Stimulated activated CD8-positive, alpha-beta memory T cell treated with anti-CD3 and anti-CD28 coated beads, Interleukin-4, amount 100 ng/mL, for 1 hour (primary cell): ENCODE measurements at places on chromosomes 4 and X.

- no peak for DNase-seq
These were observed 29.8 kb downstream of the FAM149A start for GRCh38 chr4:186134257-186134656.

- DNase-seq, result no peak
These were observed 617.1 kb upstream of the INTU start for GRCh38 chr4:127015667-127016117.

- no peak for DNase-seq
These were observed 1024.1 kb downstream of the RPA4 start for GRCh38 chrX:97907791-97908190.

GRCh38 chr4:73446336-73446938 lies 10.4 kb downstream of the AFP start:
- DNase-seq, result no peak

DNA sequence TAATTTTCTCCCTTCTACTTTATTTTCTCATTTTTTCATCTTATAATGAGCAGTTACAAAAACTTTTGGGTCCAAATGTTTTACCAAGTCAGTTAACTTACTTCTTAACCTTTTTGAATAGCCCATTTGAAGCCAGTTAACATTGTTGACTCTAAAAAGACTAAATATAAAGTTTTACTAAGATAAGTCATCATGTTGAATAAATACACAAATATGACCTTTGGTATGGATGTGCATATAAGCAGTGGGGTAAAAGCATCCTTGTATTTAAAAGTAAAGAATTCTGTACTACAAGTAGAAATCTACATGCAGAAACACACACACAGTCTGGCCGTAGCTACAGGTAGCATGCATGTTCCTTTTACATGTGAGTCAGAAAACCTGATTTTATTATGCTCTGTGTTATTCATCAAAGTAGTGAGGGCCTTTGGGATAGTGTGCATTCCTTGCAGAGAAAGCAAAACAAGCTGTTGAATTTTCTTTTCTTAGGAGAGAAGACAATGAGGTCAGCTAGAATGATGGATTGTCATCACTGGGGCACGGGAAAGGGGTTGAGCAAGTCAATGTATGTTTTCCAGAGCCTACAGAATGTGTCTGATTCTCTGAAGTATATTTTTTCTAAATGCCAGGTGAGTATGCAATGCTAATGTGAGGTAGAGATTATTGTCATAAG lies 533.2 kb upstream of the AGA start:
- DNase-seq, result no peak

GRCh38 chrX:46912603-46913491 lies 626 bp downstream of the JADE3 start:
- no peak for DNase-seq

DNA sequence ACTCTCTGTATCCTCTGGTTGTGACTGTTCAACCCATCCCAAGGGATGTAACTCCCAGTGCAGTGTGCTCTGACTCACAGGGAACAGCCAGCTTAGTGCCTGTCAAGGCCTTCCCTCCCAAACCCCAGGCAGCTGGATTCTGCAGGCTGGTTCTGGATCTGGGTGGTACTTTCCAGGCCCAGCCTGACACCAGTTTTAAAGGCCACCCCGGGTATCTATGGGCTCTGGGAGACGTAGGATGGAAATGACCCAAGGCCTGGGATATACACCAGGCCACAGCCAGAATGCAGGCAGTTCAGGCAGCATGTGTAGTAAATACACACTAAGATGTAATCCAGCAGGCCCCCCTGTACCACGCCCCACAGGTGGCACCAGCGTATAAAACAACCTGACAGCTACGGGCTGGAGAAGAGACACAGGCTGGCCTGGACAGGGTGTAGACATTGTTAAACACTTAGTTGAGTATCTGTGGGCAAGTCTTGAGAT lies 64.2 kb downstream of the SPINK2 start:
- no peak for DNase-seq

GRCh38 chr4:27594922-27595321 lies 734.3 kb downstream of the STIM2 start:
- DNase-seq, result no peak

GRCh38 chr4:73237044-73237443 lies 21.6 kb downstream of the ANKRD17 start:
- DNase-seq, result no peak

DNA sequence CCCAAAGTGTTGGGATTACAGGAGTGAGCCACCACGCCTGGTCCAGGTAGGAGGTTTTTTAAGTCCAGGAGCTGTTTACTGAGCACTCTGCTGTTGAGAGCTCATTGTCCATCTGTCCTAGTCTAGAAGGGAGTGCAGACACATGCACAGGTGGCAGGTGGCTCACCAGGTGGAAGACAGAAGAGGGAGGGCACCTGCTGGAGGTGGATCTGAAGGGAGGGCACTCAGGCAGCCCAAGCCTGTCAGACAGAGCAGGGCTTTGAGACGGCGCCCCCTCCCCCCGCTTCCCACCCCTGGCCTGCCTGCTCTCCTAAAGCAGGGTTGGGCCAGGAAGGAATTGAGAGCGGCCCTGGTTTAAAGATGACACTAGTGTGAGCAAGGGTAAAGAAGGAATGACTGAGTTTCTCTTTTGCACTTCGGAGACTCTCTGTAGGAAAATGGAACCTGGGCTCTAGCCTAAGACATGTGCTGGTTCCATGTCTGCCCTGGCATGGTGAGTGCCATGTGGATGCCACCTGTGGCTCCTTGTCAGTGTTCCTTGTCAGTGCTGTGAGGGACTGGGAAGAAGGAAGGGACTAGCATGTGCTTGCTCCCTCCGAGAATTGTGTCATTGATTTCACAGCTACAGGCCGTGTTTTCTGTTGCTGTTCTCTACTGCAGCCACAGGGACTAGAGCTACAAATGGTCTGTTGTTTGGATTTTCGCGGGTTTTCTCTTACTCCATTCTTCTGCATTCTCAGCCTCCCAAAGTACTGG lies 108.6 kb downstream of the TNIP2 start:
- DNase-seq, result no peak

DNA sequence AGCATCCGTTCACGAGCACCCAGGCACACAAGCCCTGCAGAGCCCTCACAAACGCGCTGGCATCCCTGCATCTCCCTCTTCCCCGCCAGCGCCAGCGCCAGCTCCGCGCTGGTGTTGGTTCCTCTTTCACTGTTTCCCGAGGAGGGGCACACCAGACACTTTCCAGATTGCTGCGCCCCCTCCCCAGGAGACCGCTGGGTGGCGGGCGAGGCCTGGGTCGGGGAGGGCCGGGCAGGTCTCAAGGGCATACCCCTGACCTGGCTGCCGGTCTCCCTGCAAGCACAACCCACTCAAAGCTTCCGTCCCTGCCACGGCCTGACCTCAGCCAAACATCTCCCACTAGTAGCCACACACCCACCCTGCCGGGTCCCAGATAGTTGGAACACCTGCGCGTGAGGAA lies 2.2 kb upstream of the NKX1-1 start:
- DNase-seq, result no peak

GRCh38 chr4:136918772-136919171 lies 613.5 kb downstream of the PCDH18 start:
- DNase-seq, result no peak

GRCh38 chrX:115940888-115941332 lies 229.6 kb upstream of the AGTR2 start:
- DNase-seq, result no peak
